ENCODE measurements at places on chromosomes 16 and 17. TPM values are rescaled to one million over a fixed set of nuclear protein-coding genes. Genes with fewer than 3 reads are reported as not detected.

Gene KRT32
- 0.06 TPM for total RNA-seq

Gene ITGAD
- 0.06 TPM for total RNA-seq

Gene SLC5A11
- total RNA-seq: not detected

Gene KRTAP4-6
- total RNA-seq: not detected

Gene KCNJ18
- total RNA-seq: not detected

Gene OR1F1
- total RNA-seq: not detected

Gene TP53TG3
- 3.4 TPM for total RNA-seq

Gene MYH3
- total RNA-seq: 0.80 TPM

Gene IL21R
- not detected for total RNA-seq

Gene RILP
- total RNA-seq: 40.7 TPM

Gene ABCC6
- not detected for total RNA-seq

Gene RNF112
- 0.11 TPM for total RNA-seq

Gene CTRB1
- total RNA-seq: not detected

Gene NQO1
- total RNA-seq: 85.4 TPM

Gene CCL7
- 0.21 TPM for total RNA-seq

Gene NLRC5
- total RNA-seq: 9.0 TPM

Gene RND2
- not detected for total RNA-seq

Gene KRT9
- not detected for total RNA-seq

Gene STUB1
- 115 TPM for total RNA-seq

Gene MAPT
- 0.36 TPM for total RNA-seq

Gene ACSM3
- total RNA-seq: 2.2 TPM

Gene ABCA9
- total RNA-seq: 0.09 TPM

Gene TLE7
- not detected for total RNA-seq

Gene MXRA7
- total RNA-seq: 171 TPM

Gene PLA2G10
- total RNA-seq: not detected

Gene TLCD3B
- total RNA-seq: not detected
